ENCODE measurements at places on chromosomes 6 and 20. TPM values are rescaled to one million over a fixed set of nuclear protein-coding genes. Genes with fewer than 3 reads are reported as not detected.

GRCh38 chr6:33279971-33280511 lies 3.1 kb downstream of the B3GALT4 start:
- DNase-seq, result peak; percentile 42

- no peak for DNase-seq
Measured at GRCh38 chr6:34616227-34616585, 60.1 kb upstream of the SPDEF start.

TRIM15 gene
- not detected for polyA plus RNA-seq

- DNase-seq, result no peak
Measured at GRCh38 chr20:17904027-17904426, 64.6 kb downstream of the SNX5 start.

DNA sequence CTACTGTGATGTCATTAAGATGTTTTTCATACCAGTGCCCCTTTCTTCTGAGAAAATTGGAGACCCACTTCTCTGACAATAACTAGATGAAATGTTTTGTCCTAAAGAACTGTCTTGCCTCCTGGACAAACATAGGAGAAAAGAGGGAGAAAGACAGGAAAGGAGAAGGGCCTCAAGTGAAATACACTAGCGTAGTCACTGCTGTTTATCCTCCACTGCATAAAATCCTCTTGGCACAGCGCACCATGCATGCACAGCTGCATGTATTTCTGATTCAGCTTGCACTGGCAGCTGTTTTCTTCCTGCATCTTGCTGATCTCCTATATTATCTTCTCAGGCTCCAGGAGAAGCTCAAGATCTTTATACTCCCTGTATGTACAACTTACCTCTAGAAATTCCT lies 158.0 kb upstream of the BMP5 start:
- no peak for DNase-seq

GRCh38 chr6:45710304-45710821 lies 305.3 kb downstream of the CLIC5 start:
- peak; percentile 19 for DNase-seq

Data from fibroblast of lung (primary cell).